NCI-H146 (cell line): ENCODE measurements at places on chromosomes 16 and 17.

DNA sequence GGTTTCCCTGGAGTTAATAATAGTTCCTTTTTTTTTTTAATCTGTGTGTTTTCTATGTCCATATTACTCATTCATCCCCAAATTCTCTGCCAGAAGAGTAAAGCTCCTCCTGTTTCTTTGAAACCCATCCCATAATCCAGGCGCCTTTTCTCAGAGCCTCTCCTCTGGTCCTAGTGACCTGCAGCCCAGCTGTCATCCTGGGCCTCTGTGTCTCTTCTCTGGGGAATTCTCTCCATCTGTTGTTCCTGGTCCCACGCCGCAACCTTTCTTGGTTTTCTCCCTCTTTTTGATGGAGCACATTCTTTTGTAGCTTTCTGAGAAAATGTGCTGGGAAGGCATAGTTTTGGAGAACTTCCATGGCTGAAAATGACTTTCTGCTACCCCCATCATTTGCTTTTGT is 10.2 kb downstream of the KATNB1 start:
- no peak for DNase-seq

- DNase-seq: no peak
Observed at GRCh38 chr17:67413388-67413787, 36.3 kb downstream of the PITPNC1 start.

DNA sequence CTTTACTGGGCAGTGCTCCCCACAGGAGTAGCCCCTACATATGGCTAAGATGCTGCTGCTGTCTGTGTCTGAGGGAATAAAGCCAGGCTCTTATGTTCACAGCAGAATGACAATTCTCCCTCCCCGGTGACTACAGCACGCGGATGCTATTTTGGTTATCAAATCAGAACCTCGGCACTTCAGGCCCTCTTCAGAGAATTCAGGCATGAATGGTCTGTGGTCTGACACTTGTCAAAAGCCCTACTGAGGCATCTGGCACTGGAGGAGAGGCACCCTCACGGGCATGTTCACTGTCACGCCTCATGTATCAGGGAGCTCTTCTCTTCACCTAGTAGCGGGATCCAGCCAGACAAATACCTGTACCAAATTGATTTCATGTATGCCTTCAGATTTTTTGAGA is 30.4 kb downstream of the KIAA0513 start:
- DNase-seq: no peak

GRCh38 chr16:50425648-50426047 is 56.9 kb upstream of the BRD7 start:
- peak; percentile 50 for DNase-seq

- DNase-seq: no peak
Observed at GRCh38 chr16:28990375-28991040, 5.7 kb downstream of the LAT start.

GRCh38 chr17:41013181-41013580 is 4.3 kb upstream of the KRTAP3-1 start:
- DNase-seq: no peak

DNA sequence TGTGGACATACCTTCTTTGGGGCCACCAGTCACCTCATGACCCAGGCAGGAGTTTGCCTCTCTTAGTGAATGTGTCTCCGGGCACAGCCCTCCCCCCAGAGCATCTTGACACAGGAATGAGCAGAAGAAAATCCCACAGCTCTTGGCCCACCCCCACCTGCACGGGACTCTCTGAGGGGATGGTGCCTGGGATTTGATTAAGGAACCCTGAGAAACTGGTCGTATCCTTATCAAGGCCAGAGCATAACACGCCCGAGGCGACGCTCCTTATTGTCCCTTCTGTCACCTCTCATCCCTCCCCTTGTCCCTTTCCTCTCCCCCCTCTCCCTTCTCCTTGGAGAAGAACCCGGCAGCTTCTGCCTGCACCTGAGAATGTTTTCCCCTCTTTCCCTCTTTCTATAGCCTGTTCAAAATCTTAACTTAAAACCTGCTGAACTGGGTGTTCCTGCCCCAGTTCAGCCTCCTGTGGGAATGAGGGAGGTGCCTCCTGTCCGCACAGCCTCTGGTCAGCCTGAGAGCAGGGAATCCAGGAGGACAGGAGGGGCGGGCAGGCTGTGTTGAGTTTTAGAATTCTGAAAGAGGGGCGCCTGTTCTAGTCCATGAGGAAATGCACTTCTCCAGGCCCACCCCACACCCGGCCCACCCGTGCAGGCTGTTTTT is 140.7 kb upstream of the PLCG2 start:
- no peak for DNase-seq

DNA sequence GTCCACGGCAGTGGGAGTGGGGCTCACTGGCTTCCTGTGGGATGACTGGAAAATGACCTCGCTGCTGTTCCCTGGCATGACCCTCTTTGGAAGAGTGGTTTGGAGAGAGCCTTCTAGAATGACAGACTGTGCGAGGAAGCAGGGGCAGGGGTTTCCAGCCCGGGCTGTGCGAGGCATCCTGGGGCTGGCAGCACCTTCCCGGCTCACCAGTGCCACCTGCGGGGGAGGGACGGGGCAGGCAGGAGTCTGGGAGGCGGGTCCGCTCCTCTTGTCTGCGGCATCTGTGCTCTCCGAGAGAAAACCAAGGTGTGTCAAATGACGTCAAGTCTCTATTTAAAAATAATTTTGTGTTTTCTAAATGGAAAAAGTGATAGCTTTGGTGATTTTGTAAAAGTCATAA is 7.8 kb upstream of the RNF213 start:
- DNase-seq: no peak

GRCh38 chr17:56595831-56596690 is 2.6 kb downstream of the NOG start:
- DNase-seq: no peak

DNA sequence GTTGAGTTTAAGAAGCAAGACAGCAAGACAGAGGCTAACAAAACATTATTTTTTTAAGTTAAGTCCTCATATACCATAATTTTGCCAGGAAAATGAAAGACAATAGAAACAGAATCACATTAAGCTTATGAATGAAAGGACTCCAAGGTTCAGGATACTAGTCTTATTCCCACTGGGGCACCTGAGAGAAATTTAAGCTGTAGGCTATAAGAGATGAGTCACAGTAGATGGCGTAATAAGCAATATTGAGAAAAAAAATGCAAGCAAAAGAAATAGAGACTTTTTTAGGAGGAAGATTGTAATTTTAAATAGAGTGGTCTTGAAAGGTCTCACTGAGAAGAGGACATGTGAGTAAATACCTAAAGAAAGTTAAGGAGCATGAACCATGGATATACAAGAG is 57.1 kb upstream of the KIF2B start:
- DNase-seq: no peak

DNA sequence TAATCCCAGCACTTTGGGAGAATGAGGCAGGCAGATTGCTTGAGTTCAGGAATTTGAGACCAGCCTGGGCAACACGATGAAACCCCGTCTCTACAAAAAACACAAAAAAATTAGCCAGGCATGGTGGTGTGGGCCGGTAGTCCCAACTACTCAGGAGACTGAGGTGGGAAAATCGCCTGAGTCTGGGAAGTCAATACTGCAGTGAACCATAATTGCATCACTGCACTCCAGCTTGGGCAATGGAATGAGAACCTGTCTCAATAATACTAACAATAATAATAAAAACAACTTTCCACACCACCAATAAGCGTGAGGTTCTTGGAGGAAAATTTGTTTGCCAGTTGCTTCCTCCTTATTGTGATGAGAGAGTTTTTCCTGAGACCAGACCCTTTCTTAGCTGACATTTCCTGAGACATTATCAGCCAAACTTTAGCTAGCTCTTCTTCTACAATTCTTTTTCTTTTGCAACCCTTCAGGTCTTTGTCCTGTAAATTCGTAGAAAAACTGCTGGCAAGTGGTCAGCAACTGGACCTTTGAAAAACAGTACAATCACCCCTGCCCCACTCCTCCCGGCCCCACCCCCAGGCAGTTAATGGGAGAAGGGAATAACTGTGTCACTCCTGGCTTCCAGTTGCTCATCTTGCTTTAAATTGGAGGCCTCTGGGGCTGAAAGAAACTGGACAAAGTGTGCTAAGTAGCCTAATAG is 3.5 kb upstream of the EZH1 start:
- DNase-seq: no peak

GRCh38 chr16:26697807-26698206 is 368.9 kb upstream of the C16orf82 start:
- no peak for DNase-seq

- DNase-seq: no peak
Observed at GRCh38 chr17:44309472-44309871, 1.1 kb downstream of the RUNDC3A start.

DNA sequence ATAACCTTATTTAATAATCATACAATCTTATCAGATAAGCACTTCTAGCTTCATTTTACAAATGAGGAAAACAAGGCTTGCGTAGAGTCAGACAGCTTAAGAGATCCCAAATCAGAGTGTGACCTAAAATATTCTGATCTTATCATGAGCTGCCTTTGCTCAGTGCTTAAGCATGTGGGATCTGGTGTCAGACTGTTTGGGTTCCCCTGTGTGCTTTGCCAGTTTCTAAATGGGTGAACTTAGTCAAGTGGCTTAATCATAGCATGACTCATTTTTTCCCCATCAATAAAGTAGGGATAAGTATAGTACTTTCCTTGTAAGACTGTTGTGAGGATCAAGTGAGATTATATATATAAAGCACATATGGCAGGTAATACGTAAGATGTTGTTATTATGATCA is 612.6 kb upstream of the C16orf82 start:
- no peak for DNase-seq

DNA sequence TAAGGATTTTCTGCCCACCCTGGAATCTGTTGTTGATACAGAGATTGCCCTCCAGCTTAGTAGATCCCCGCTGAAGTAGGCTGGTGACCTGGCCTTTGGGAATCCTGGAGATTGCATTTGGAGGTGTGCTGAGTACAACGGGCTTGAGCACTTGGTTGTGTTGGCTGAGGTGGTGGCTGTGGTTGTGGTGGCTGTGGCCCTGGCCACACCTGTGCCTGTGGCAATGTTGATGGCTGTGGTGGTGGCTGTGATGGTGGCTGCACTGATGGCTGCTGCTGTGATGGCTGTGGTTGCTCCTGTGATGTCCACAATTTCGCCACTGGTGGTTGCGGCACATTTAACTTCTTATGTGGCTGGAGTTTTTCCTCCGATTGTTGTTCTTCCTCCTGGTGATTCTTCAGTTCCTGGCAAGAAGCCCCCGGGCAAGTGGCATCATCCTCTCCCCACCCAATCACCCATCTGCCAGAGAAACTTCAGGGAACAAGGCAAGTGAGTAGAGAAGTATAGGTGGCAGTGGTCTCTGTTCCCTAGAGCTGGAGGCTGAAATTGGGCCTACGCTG is 4.2 kb downstream of the CCDC200 start:
- DNase-seq: no peak

- DNase-seq: no peak
Observed at GRCh38 chr17:10127819-10128425, 70.5 kb downstream of the GAS7 start.

DNA sequence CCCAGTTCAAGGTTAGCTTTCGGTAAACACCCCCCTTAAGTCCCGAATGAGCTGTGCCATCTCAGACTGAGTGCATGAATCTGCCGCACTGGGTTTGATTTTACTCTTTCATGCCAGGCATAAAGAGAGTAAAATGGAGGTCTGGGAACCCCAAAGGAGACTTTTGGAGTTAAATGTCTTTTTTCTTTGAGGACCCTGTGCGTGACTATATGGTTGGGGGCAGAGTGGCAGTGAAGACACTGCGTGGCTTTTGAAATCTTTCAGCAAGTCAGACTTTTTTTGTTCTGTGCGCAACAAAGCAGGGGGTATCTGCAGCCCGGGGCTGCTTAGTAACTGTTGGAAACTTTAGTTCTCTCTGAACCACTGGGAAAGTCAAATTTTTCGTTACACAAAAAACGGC is 392.9 kb upstream of the SALL1 start:
- no peak for DNase-seq

GRCh38 chr17:75652934-75653549 is 13.9 kb downstream of the RECQL5 start:
- peak; percentile 4 for DNase-seq

- DNase-seq: no peak
Observed at GRCh38 chr17:1764284-1764683, 2.4 kb downstream of the SERPINF1 start.

DNA sequence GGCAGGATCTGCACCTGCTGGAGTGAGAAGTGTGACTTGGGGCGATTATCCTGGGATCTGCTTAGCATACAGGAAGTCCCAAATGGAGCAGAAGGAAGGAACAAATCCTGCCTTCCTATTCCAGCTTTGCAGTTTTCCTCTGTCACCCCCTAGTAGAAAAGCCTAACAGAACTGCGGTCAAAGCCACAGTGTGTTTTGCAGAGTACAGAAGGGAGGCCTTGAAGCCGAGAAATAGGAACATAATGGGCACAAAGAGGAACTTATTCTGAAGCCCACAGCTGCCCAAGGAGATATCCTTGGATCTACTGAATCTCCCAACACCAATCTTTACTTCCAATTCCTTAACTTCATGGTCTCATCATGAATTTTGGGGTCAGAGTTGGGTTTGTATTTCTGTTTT is 8.5 kb downstream of the KRTAP1-5 start:
- DNase-seq: no peak

DNA sequence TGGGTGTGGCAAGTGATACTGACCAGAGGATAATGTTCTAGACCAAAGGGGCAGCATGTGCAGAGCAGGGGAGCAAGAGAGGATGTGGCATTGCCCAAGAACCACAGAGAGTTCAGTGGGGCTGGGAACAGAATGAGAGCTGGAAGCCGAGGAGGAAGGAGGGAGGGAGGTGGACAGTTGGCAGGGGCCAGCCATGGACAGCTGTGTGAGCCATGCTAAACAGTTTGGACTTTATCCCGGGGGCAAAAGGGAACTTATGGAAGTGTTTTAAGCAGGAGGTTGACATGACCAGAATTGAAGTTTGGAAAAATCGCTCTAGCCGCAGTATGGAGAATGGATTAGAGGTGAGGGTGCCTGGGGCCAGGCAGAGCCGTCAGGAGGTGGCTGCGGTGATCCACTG is 29.4 kb upstream of the TMEM132E start:
- no peak for DNase-seq

DNA sequence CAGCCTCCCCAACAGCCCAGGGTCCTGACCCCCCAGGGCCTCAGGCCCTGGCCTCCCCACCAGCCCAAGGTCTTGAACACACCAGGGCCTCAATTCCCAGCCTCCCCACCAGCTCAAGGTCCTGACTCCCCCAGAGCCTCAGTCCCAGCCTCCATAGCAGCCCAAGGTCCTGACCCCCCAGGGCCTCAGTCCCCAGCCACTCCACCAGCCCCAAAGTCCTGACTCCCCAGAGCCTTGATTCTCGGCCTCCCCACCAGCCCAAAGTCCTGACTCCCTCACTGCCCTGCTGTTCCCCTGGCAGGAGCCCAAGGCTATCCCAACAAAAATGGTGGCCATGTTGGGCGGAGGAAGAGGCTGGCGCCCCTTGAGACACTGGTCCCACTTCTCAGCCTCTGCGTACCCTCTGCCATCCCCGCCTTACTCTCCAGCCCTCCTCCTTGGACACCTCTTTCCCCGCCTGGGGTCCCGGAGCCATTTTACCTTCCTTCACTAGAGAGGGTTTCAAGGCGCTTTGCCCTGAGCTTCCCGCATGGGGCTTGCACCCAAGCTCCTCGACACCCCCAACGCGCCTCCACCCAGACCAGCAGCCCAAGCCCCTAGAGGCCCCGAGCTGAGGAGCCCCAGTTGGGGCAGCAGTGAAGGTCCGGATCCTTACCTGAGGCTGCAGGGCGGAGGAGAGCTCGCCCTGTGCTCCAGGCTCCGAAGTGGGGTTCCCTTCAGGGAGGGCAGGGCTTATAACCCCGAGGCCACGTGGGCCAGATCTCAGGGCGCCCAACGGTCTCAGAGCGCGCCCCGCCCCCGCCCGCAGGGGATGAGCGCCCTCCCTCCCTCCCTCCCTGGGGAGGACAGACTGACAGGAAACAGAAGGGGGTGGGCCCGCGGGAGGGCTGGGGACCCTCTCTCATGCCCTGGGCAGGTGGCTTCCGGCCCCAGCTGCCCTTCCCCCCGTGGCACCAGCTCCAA is 3.5 kb upstream of the TSPOAP1 start:
- DNase-seq: no peak

GRCh38 chr16:20042848-20043247 is 30.8 kb downstream of the GPR139 start:
- no peak for DNase-seq
